ENCODE measurements at places on chromosomes 3 and 15.

DNA sequence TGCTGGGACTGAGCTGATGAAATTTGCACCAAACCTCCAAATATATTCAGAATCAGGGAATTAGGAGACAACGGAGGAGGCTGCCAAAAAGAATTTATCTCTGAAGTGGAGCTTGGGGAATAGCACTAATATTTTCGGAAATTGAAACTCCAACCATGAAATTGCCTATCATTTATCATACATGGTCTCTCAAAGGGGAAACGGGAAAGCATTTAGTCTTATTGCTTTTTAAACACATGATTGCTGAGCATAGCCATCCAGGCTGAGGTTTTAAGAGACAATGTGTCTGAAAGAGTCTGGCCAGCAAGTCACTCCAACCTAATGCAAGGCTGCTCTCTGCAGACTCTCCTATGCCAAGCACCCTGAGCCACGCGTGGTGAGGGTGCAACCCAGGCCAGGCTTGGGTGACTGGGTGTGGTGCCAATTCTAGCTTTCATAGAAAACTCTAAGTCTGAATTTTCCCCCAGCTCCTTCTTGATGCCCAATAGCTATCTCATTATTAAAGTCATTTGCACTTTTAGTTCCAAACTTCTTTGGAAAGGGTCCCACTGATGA lies 200.2 kb downstream of the RPLP1 start:
- no peak for DNase-seq

DNA sequence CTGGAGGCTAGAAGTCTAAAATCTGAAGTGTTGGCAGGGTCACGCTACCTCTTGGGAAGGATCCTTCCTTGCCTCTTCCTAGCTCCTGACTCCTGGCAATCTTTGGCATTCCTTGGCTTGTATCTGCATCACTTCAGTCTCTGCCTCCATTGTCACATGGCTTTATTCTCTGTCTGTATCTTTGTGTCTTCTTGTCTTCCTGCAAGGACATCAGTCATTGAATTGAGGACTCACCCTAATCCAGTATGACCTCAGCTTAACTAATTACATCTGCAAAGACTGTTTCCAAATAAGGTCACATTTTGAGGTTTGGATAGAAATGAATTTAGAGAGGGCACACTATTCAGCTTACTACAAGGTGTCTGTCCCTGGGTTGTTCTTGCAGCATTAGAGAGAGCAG lies 31.1 kb upstream of the UTS2B start:
- no peak for DNase-seq

DNA sequence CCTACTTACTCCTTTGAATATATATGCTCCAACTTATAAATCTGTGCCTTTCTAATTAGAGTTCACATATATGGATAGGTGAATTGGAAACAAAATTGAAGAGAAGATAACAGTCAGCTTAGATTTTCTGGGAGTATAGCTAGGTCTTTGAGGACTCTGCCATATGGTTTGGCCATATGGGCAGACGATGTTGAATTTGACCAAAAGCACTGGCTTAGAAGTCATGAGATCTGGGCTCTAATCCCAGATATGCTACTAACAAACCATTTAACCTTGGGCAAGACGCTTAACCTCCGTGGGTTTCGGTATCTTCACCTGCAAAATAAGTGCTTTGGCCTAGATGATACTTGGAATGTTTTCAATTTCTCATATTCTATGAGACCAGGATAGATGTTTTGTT lies 154.1 kb downstream of the LSAMP start:
- DNase-seq, result no peak

DNA sequence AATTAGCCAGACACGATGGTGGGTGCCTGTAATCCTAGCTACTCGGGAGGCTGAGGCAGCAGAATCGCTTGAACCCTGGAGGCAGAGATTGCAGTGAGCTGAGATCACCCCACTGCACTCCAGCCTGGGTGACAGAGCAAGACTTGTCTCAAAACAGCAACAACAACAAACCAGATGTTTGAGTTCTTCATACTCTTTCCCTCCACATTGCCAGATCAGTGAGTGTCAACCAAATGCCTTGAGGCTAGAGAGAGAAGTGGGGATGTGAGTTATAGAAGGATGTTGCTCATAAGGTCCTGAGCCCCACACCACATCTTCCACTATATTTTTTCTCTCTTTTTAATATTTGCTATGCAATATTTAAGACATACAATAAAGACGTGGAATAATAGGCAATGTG lies 19.8 kb downstream of the MAPKBP1 start:
- no peak for DNase-seq

DNA sequence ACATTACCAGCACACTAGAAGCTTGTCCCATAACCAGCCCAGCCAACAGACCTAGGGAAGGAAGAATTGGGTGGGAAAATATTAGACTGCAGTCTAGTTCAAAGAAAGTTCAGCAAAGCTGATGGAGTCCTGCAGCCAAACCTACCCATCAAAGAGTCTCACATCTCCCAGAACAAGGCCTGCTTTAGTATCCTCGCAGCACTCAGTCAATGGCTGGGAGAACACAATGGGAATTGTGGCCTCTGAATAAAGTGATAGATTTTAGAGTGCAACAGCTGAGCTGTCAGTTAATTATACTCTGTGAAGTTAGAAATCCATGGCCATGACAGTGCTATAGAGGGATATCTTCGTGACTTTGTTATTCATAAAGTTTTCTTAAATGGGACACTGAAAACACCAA lies 207.2 kb upstream of the NAALADL2 start:
- DNase-seq, result no peak

DNA sequence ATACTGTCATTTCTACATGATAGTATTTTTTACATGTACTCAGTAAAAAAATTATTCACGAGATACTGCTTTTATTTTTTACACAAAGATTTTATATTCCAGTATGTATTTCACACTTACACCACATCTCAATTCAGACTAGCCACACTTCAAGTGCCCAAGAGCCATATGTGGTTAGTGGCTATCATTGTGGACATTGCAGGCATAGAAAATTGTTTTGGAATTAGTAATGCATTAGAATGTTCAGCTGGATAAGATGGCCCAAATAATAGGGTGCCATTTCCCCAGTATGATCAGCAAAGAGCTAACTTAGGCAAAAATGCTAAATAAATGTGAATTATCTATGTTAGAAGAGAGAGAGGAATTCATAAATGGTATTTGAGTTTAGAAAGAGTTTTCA lies 203.8 kb upstream of the MCTP2 start:
- DNase-seq, result no peak

DNA sequence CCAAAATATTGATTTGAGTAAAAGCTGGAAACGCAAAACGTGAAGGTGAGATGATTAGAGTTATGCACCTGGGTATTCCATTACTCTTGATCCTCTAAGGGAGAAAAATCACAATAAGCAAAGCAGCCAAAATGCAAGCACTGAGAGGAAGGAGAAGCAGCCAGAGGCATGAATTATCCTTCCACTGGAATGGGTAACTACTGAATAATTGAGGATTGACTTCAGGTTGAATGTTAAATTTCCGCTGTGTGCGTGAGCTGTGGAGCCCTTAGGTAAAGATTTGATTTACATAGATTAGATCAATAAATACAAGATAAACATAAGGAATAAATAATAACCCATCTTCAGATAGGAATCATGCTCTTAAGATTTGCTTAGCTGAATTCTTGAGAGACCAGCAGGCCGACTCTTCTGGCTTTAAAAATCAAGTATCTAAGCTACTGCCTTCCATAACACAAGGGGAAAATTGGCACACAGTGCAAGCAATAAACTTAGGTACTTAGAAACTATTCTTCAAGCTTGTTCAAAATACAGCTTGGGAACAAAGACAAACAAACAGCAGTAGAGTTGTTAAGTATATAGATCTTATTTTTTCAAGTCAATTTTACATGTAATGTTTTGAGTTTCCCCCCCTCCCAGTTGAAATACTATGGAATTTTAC lies 1459.5 kb downstream of the ZPLD1 start:
- DNase-seq, result peak; percentile 14

- DNase-seq, result no peak
These were observed 26.7 kb downstream of the SLC2A2 start for GRCh38 chr3:170999737-171000242.

- DNase-seq, result no peak
These were observed 66.7 kb upstream of the OXTR start for GRCh38 chr3:8836096-8836495.
